ENCODE measurements at places on chromosomes 7 and 10.

DNA sequence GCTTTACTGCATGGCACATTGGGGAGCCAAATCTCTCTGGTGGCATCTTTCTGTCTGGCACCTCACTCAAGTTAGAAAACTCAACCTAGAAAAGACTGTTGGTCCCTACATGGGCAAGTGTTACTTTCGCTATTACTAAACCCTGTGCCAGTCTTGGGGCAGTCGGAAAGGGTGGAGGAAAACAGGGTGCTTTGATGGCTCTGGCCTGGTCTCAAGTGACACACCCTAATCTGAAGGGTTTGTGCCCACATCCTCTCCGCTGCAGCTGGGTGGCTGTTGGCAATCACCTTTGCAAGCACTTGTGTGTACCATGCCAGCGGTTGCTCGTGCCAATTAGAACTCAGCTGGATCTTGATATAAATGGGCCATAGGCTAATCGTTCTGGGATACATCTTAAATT is 159.8 kb upstream of the ITGB1 start:
- DNase-seq: peak; percentile 59

- DNase-seq: no peak
These were observed 140.3 kb upstream of the LAMB4 start for GRCh38 chr7:108270385-108271015.

DNA sequence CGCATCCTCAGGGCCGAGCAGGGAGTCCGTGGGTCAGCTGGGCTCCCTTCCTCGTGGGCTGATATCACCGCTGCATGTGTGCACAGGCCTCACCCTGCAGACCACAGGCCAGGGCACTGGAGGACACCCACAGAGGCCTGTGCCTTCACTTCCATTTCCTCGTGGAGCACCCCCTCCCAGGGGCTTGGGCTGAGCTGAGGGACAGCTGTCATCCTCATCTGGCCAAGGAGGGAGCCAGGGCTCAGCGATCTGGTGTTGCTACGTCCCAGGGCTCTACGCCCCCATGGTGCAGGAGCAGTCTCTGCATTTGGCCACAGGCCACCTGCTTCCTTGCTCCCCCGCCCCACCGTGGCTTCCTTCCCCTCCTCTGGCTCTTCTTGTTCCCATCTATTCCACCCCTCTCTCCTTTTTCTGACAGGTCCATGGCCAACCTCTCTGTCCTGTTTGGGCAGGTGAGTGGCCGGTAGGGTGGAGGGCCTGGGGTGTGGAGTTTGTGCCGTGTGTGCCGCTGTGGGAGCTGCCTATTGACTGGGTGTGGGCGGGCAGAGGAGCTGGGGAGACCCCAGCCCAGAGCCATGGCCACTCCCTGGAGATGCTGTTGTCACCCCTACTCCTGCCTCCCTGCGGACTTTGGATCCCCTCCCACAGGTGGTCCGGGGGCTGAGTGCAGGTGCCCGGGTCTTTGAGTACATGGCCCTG is 8.3 kb upstream of the ASIC3 start:
- no peak for DNase-seq

DNA sequence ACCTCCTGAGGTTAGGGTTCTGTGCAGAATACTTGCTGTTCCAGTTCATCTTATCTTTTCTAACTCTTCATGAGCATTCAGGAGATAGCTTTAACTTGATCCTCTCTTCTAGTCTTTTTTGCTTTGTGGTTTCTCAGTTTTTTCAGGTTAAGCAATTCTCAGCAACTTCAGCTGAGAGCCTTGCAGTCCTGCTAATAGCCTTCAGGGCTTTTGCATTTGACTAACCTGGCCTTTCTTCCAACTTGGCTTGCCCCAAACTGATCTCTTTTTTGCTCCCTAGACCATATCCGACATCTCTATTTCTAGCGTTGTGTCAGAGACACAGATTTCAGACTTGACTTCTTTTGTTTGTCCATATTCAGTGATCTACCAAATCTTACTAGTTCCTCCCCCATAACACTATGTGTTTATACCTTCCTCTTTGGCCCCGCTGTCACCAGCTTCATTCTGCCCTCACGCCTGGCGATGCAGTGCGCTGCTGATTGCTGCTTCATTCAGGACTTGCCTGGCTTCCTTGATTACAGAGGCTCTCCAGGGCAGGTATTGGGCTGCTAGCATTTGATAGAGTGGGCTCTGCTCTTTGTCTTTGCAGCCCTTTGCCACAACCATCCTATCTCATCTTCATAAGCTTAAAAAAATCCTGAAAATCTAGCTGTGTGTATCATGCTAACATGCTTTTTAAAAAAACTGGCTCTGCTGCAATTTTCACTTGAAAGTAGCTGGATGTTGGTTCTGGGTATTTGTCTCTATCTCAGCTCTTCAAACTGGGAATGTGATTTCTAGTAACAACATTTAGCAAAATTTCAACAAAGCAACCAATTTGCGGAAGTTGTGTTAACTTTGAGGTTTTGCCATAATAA is 9.6 kb downstream of the CUL1 start:
- DNase-seq: no peak

DNA sequence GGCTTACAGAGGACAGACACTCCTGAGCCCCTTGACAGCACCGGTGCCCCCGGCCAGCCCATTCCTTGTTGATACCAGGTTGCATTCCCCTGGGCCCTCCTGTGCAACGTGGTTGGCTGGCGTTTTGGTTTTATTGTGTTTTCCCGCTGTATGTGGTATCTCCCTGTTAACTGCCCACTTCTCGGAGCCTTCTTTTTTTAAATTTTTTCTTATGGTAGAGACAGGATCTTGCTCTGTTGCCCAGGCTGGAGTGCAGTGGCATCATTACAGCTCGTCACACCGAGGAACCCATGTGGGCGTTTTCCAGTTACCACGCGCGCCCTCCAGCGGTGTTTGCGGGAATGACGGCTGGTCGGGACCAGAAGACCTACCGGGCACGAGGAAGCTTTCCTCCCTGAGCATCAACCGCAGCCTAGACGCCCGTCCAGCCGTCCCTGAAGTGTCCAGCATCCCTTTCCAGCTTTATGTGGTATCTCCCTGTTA is 16.9 kb upstream of the ZFAND2A start:
- peak; percentile 86 for DNase-seq

- no peak for DNase-seq
These were observed 339.9 kb upstream of the PODXL start for GRCh38 chr7:131896165-131896863.

DNA sequence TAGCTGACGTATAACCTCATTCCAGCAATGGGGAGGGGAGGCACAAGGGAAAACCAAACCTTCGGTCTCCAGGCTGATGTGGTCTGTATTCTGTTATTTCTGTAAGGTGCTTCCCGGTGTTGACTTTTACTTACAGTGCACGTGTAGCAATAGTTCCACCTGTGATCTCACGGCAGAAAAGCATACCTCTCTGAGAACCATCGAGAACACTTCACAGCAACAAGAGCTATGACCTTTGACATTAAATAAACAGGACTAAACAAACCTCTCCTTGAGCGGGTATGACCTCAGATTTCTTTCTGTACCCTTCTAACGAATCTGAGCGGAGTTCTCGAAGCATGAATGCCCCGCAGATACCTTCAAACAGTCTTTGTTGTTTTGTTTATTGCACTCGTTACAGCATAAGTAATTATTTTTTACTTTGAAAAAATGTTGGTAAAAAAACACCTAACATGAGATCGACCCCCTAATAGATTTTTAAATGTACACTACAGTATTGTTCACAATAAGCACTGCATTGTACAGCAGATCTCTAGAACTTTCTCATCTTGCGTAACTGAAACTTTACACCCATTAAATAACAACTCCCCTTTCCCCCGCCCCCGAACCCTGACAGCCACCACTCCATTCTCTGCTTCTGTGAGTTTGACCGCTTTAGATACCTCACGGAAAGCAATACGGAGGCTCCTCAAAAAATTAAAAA is 282.3 kb downstream of the GATA3 start:
- no peak for DNase-seq

GRCh38 chr10:97868134-97868685 is 18.6 kb downstream of the GOLGA7B start:
- DNase-seq: no peak

- DNase-seq: no peak
These were observed 226.0 kb downstream of the BMPER start for GRCh38 chr7:34131371-34131770.

DNA sequence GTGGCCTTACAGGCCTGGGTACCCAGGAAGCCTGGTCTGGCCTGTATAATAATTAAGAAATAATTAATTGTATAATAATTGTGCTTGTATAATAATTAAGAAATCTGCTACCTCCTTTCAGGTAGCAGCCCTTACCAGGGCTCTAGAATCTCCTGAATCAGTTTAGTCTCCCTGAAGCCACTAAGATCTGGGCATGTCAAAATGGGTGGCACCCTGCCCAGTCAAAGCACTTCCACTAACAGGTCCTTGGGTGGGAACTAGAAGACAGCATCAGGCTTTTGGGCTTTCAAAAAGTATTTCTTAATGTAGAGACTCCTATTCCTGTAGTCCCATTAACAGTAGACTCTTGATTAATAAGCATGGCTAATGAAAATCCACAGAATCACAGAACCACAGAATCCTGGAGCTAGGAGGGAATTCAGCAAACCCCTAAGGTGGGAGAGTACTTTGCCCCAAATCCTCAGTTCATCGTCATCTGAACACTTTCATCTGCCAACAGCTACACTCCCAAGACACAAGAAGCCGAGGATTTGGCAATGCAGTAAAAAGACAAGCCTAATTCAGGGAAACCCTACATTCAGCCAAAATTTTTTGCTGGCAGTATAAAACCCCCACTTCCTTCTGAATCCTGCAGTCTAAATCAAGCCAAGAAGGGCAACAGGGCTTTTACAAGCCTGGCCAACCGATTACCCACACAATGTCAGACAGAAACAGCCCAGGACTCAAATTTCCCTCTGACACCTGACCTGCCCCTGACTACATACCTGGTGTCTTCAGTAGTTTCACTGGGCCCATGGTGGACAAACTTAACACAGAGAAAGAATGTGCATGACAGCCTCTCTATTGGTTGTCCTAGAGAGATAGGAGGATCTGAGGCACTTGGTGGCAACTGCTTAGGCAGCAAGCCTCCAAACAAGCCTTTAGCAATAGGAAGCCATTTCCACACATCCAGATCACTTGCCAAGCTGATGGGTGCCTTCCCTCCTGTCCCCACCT is 5.9 kb upstream of the IL6 start:
- no peak for DNase-seq

GRCh38 chr10:14860791-14861190 is 17.9 kb upstream of the SUV39H2 start:
- DNase-seq: no peak

DNA sequence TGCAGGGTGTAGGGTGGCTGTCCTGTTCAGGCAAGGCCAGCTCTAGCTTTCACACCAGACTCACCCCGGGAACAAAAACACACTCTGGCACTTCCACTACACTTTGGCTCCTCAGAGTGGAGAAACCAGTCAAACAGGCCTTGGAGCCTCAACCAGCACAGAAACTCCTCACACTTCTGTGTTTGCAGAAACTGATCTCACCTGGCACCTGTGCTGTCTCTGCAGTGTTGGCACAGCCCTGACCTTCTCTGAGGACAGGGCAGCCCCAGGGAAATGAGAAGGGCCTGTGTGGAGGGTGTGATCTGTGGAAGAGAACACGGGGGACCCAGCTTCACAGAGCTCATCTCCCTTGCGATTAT is 4.1 kb upstream of the CALML5 start:
- no peak for DNase-seq

DNA sequence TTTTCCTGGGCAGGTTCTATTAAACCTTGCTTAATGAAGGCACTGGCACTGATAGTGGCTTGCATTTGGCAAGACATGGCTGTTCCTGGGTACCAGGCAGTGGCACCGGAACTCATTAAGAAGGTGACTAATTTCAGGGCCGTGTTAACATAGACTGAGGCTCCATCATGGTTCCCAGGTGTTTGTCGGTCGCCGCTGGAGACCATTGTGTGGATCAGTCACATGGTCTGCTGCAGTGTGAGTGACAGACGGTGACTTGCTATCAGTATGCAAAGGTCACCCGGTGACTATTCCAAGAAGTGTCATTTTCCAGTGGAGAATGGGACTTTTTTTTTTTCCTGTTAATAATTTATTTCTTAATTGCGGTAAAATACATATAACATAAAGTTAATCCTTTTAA is 106.3 kb downstream of the INSYN2A start:
- no peak for DNase-seq

Data from lower lobe of right lung (tissue), 2 donors.